Activated CD8-positive, alpha-beta T cell treated with anti-CD3 and anti-CD28 coated beads for 36 hours (primary cell): ENCODE measurements at places on chromosomes 16 and 17. TPM values are rescaled to one million over a fixed set of nuclear protein-coding genes. Genes with fewer than 3 reads are reported as not detected.

- no peak for DNase-seq
- peak overlapping the region; percentile 96 for H3K27ac ChIP-seq
- H3K36me3 ChIP-seq = peaks cover 35% of the 10 kb centered on the region
- H3K27me3 ChIP-seq = no peaks in the 10 kb centered on the region
Observed at GRCh38 chr17:36546418-36547093, 1.8 kb downstream of the GGNBP2 start.

GRCh38 chr17:78915872-78916632 is 9.1 kb downstream of the TIMP2 start:
- peak; percentile 51 for DNase-seq
- no peaks in the 10 kb centered on the region for H3K36me3 ChIP-seq
- H3K27me3 ChIP-seq = no peaks in the 10 kb centered on the region
- peak overlapping the region; percentile 56 for H3K4me3 ChIP-seq

DNA sequence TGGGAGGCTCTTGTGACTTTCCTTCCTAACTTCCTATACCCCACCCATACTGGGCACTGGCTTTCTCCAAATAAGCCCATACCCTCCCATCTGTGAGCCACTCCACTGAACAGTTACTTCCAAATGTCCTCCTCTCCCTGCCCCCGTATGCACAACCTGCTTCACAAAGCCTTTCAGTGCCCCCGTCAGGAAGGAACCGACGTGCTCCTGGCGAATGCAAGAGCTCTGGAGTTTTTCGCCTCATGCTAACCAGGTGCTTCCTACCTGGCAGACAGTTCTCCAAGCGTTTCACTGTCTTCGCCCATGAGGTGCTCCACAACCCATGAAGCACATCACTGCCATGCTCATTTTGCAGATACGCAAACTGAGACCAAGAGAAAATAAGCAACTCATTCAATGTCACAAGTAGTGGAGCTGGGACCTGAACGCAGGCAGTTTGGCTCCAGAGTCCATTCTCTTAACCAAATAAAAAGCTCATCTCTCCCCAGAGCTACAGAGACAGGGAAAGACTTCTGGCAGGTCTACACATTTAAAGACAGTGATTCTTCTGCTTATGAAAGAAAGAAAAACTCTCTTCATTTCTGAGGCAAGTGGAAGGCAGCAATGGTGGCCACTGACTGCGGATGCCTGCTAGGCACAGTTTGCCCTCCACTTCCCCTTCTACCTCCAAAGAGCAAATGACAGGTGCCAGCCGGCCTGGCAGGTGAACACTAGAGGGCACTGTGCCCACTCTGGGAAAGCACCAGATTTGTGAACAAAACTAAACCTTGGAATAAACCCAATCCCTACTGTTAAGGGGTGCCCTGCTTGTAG is 23.8 kb downstream of the SPHK1 start:
- peaks cover 8% of the 10 kb centered on the region for H3K4me1 ChIP-seq
- H3K36me3 ChIP-seq = peaks cover 10% of the 10 kb centered on the region
- no peak overlapping the region for H3K4me3 ChIP-seq
- H3K27me3 ChIP-seq = no peaks in the 10 kb centered on the region
- peak; percentile 81 for DNase-seq
- H3K27ac ChIP-seq = no peak overlapping the region

DNA sequence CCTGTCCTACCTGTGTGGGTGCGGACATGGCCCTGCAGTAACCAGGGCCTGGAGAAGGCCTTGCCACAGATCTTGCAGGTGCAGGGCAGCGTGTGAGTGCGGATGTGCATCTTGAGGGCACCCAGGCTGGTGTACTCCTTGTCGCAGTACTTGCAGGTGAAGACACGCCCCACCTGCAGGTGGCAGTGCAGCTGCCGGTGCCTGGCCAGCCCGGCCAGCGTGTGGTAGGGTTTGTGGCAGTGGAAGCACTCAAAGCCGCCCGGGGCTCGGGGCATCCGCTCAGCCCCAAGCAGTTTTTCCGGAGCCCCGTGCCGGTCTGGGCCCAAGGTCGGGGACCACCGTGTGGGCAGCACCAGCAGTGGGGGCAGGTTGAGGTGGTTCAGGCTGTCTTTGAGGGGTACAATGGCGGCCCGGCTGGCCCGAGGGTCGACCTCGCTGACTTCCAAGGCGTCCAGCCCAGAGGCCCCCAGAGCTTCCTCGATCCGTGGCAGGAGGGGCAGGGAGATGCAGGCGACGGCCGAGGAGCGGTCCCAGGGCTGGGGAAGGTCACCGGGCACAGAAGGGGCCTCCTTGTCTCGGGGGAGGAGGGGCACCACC is 5.1 kb downstream of the SNAI3 start:
- peak overlapping the region; percentile 95 for H3K27ac ChIP-seq
- peak; percentile 73 for DNase-seq
- peaks cover 35% of the 10 kb centered on the region for H3K4me1 ChIP-seq
- H3K27me3 ChIP-seq = no peaks in the 10 kb centered on the region

DNA sequence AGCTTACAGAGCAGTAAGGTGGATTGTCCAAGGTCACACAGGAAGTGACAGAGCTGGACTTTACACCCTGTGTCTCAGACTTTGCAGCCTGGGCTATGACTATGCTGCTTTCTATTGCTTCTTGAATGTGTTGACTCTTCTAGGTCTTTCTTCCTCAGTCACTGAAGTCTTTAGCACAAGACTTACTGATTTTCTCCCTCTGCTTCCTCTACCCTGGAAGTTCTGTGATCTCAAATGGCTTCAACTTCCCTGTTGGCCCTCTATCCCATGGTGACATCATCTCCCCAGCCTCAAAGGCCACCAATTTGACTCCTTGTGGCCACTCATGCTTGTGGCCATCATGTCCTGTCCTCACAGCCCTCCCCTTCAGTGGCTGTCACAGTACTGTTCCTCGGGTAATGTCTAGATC is 181.3 kb downstream of the HS3ST3A1 start:
- H3K4me3 ChIP-seq = no peak overlapping the region
- no peak overlapping the region for H3K27ac ChIP-seq

- DNase-seq = no peak
- no peaks in the 10 kb centered on the region for H3K27me3 ChIP-seq
- peaks cover 16% of the 10 kb centered on the region for H3K4me1 ChIP-seq
- H3K27ac ChIP-seq = no peak overlapping the region
- no peak overlapping the region for H3K4me3 ChIP-seq
Observed at GRCh38 chr17:56936697-56937322, 23.0 kb upstream of the TRIM25 start.

GRCh38 chr16:9203956-9204355 is 112.5 kb downstream of the HAPSTR1 start:
- H3K4me3 ChIP-seq = no peak overlapping the region
- peaks cover 3% of the 10 kb centered on the region for H3K27me3 ChIP-seq
- H3K36me3 ChIP-seq = no peaks in the 10 kb centered on the region
- no peak for DNase-seq

DNA sequence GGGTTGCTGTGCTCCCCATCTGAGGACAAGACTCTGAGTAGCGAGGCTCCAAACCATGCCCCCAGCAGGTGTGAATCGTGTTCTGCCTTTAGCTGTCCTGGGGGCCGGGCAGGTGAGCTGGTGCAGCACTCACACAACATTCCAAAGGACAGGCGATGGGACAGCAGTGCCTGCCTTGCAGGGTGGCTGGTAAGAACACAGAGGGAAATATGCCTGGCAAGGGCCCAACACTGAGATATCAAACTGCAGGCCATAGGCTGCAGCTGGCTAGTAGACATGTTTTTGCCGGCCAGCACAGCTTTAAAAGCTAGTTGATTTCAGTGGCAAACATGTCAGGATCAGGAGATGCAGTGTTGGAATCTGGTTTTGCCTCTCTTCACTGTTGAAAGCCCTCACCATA is 23.6 kb downstream of the CLEC16A start:
- H3K4me1 ChIP-seq = peaks cover 58% of the 10 kb centered on the region
- H3K4me3 ChIP-seq = no peak overlapping the region
- no peak for DNase-seq
- H3K27ac ChIP-seq = no peak overlapping the region

DNA sequence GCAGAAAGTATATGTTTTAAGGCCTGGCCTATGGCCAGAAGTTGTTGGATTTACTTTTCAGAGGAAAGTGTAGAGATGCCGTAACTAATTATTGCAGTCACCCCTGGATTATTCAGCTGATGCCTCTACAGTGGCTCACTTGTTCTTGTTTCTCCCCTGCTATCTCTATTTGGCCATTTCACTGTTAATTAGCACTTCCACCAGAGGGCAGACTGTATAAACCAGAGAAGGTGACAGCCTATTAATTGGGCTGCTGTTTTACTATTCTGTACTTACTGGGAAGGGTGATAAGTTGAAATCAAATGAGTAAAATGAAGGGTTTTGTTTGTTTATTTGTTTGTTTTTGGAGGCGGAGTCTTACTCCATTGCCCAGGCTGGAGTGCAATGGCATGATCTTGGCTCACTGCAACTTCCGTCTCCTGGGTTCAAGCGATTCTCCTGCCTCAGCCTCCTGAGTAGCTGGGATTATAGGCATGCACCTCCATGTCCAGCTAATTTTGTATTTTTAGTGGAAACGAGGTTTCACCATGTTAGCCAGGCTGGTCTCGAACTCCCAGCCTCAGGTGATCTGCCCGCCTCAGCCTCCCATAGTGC is 66.0 kb downstream of the CDK12 start:
- H3K4me3 ChIP-seq = no peak overlapping the region
- DNase-seq = no peak
- H3K27ac ChIP-seq = no peak overlapping the region
- peaks cover 5% of the 10 kb centered on the region for H3K4me1 ChIP-seq

GRCh38 chr17:61484174-61484573 is 32.0 kb downstream of the TBX4 start:
- no peak overlapping the region for H3K27ac ChIP-seq
- no peaks in the 10 kb centered on the region for H3K36me3 ChIP-seq
- DNase-seq = no peak
- no peaks in the 10 kb centered on the region for H3K27me3 ChIP-seq

DNA sequence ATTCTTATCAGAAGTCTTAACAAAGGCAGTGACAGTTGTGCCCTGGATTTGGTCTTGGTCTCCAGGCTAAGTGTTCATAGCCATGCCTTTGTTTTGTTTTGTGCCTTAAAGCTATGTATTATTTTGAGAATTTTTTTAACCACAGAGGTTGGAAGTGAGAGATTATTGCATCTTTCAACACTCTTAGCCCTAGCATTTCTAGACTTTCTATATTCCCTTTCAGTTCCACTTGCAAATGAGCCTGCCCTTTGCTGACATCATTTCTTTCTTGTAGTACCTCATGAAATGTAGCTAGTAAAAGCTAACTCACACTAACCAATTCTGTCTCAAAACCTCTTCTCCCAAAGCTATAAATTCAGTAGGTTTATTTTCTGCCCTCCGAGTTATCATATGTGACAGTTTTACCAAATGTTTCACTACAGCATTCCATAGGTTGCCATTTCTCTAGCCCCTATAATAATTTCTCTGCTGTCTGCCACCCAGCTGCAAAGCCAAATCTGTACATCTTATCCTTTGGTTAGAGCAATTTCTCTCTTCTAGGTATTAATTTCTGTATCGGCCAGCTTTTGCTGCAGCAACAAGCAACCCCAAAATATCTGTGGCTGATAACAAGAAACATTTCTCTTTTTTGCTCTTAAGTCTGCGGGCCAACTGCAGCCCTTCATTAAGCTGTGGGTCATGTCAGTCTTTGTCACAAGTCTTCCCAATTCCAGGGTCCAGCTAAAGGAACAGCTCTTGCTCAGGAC is 14.2 kb upstream of the CCL1 start:
- peaks cover 36% of the 10 kb centered on the region for H3K4me1 ChIP-seq
- H3K36me3 ChIP-seq = no peaks in the 10 kb centered on the region
- no peak overlapping the region for H3K27ac ChIP-seq
- no peak for DNase-seq
- peaks cover 10% of the 10 kb centered on the region for H3K27me3 ChIP-seq
- no peak overlapping the region for H3K4me3 ChIP-seq

DNA sequence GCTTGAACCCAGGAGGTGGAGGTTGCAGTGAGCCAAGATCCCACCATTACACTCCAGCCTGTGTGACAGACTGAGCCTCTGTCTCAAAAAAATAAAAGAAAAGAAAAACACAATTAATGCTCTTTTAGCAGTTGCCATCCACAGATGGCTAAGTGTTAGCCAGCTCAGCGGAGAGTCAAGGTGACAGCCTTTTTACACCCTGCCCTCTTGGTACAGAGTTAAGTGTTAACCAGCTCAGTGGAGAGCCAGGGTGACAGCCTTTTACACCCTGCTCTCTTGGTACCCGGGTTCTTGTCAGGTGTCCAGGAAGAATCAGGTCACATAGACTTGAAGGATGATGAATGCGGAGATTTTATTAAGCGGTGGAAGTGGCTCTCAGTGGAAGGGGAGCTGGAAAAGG is 7.8 kb upstream of the CD300LF start:
- H3K4me3 ChIP-seq = no peak overlapping the region
- H3K36me3 ChIP-seq = no peaks in the 10 kb centered on the region
- H3K4me1 ChIP-seq = no peaks in the 10 kb centered on the region
- no peak overlapping the region for H3K27ac ChIP-seq

NLGN2 gene
- 10.9 TPM for total RNA-seq

TBC1D3B gene
- 6.6 TPM for total RNA-seq

OR2C1 gene
- total RNA-seq = not detected

KRT12 gene
- total RNA-seq = not detected

CD300E gene
- total RNA-seq = not detected

IRX3 gene
- not detected for total RNA-seq

TPPP3 gene
- total RNA-seq = not detected

ACE gene
- total RNA-seq = 0.36 TPM
